ENCODE measurements at places on chromosomes 6 and 20.

- no peak for DNase-seq
These were observed 6.9 kb downstream of the SPDEF start for GRCh38 chr6:34549026-34549803.

GRCh38 chr6:63307581-63308246 is 12.1 kb downstream of the LGSN start:
- peak; percentile 2 for DNase-seq

GRCh38 chr6:72466971-72467566 is 154.8 kb upstream of the KCNQ5 start:
- DNase-seq, result no peak

DNA sequence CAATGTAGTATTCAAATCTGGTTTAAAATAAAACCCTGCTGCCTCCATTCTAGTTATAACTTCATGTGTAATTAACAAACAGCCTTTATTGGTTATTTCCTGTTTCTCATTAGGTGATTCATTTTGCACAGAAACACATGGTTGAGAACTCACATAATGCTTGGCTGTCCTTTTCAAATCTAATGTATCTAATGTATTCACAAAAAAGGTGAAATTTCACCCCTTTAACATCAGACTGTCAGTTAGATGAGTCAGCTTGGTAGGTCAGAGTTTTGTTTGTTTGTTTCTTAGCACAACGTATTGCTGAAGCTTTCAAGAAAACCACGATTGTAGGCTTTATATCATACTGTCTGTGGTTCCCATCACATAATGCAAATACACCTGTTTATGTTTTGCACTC is 78.7 kb upstream of the TMEM30A start:
- DNase-seq, result no peak

- no peak for DNase-seq
These were observed 423.2 kb upstream of the JARID2 start for GRCh38 chr6:14822679-14823078.

- DNase-seq, result no peak
These were observed 165.2 kb downstream of the DLL1 start for GRCh38 chr6:170125456-170126300.

DNA sequence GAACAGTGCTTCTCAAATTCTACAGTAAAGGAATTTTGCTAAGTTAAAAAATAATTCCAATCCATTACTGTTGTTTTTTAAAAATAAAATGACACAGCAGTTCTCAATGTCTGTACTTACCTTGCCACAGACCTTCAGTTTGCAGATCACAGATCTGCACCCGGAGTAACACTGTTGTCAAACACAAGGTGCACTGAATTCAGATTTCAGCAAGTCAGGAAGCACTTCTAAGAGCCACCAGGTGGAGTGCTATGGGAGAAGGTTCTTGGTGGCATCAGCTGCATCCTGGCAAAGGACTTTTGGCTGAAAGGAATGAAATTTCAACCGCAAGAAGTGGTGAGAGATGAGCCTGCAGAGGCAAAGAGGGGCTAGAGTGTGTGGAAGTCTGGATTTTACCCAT is 17.4 kb downstream of the RSPH4A start:
- no peak for DNase-seq

DNA sequence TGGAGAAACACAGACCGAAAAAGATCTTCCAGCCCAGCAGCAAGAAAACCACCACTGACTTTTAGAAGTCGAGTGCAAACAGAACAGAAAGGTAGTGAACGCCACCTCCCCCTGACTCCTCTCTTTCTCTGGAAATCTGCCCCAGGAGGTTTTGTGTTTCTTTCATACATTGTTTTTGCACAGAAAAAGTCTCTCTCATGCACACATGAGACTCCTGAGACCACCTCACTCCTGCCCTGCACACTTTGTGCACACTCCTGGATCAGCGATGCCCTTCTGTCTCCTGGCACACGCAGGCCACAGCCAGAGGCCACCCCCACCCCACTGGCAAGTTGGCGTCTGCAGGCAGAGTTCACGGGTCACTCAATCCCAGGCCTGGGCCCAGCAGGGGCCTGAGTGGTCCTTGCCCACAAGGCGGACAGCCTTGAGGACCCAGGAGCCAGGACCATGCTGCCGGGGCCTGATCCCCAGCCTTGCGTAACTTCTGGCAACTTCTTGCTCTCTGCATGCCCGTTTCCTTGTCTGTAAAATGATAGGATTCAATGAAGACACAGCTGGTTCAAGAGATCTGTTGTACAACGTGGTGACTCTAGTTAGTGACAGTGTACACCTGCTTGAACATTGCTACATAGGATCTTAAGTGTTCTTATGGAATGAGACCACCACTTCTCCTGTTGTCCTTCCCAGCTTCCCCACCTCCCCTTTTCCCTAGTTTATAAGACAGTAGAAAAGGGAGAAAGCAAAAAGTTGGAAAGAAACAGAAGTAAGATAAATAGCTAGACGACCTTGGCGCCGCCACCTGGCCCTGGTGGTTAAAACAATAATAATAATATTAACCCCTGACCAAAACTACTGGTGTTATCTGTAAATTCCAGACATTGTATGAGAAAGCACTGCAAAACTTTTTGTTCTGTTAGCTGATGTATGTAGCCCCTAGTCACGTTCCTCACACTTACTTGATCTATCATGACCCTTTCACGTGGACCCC is 30.2 kb upstream of the CST7 start:
- DNase-seq, result no peak

GRCh38 chr6:100035873-100036653 is 42.0 kb upstream of the MCHR2 start:
- DNase-seq, result no peak

DNA sequence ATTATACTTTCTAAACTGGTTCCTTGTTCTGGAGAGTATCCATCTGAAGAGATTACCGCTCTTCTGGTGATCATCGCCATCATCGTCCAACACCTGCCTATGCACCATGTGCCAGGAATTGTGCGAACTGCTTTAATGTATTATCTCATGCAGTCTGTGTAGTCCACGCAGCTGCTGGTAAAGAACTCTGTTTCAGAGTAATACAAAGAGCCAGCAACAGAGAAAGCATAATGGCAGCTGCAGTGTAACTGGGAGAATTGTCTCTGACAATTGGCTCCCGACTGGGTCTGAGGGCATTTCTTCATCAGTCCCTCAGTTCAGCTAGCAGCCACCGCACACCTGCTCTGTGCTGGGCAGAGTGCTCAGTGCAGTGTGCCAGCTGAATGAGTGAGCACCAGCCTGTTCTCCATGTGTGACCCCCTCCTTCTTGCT is 383.4 kb downstream of the GRIK2 start:
- DNase-seq, result no peak

- no peak for DNase-seq
These were observed 35.5 kb downstream of the DHX35 start for GRCh38 chr20:38997622-38998021.

Data from HS-27A (cell line).